ENCODE measurements at places on chromosomes 7 and 10. TPM values are rescaled to one million over a fixed set of nuclear protein-coding genes. Genes with fewer than 3 reads are reported as not detected.

DKK1 gene
- total RNA-seq, result 538 TPM

OR6V1 gene
- not detected for total RNA-seq

NKX6-2 gene
- 0.44 TPM for total RNA-seq

ENO4 gene
- total RNA-seq, result 0.06 TPM

ANKRD22 gene
- 0.22 TPM for total RNA-seq

CCT6A gene
- 251 TPM for total RNA-seq

TMEM229A gene
- not detected for total RNA-seq

BMS1 gene
- 21.7 TPM for total RNA-seq

FLNC gene
- 5.7 TPM for total RNA-seq

ZSWIM8 gene
- total RNA-seq, result 39.2 TPM

ACSL5 gene
- total RNA-seq, result 0.13 TPM

ZNF804B gene
- total RNA-seq, result not detected

UTF1 gene
- total RNA-seq, result not detected

LAMB4 gene
- total RNA-seq, result 0.08 TPM

ANLN gene
- 57.6 TPM for total RNA-seq

TEX36 gene
- total RNA-seq, result not detected

SAMD9L gene
- 0.39 TPM for total RNA-seq

DNAJB12 gene
- 30.4 TPM for total RNA-seq

TWIST1 gene
- 4.4 TPM for total RNA-seq

CCZ1B gene
- total RNA-seq, result 35.3 TPM

BLOC1S2 gene
- total RNA-seq, result 99.2 TPM

CACNA2D1 gene
- total RNA-seq, result 7.7 TPM

PNLIPRP3 gene
- total RNA-seq, result not detected

CFAP46 gene
- total RNA-seq, result 1.3 TPM

ASB15 gene
- total RNA-seq, result not detected

ITPRID1 gene
- total RNA-seq, result not detected

CYP3A7 gene
- total RNA-seq, result 0.06 TPM

YWHAG gene
- total RNA-seq, result 207 TPM

CFTR gene
- not detected for total RNA-seq

SLC16A9 gene
- 0.13 TPM for total RNA-seq

SFTPA1 gene
- not detected for total RNA-seq

CCDC172 gene
- total RNA-seq, result not detected

AKR1C3 gene
- total RNA-seq, result 1,294 TPM

AMZ1 gene
- total RNA-seq, result not detected

SPAM1 gene
- total RNA-seq, result not detected

LRRC18 gene
- not detected for total RNA-seq

GALNT11 gene
- total RNA-seq, result 21.5 TPM

MKI67 gene
- total RNA-seq, result 59.2 TPM

FBXO24 gene
- total RNA-seq, result 0.24 TPM
